Cardiac muscle cell (in vitro differentiated cells and primary cell): ENCODE measurements at places on chromosomes 2 and 18.

GRCh38 chr2:55771612-55772011 lies 78.0 kb upstream of the PNPT1 start:
- DNase-seq: peak; percentile 69

DNA sequence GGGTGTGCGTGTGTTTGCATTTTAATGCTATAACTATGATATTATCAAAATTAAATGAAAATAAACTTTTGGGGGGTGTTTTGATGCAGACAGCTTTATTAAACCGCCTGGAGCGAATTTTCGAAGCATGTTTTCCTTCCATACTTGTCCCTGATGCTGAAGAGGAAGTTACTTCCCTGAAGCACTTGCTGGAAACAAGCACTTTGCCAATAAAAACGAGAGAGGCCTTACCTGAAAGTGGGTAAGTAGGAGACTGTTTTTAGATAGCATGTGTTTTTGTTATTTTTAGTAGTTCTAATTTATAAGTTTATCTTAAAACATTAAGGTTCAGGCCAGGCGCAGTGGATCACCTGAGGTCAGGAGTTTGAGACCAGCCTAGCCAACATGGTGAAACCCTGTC lies 43.3 kb downstream of the AFTPH start:
- DNase-seq: no peak

GRCh38 chr2:79887747-79888374 lies 375.0 kb downstream of the CTNNA2 start:
- DNase-seq: peak; percentile 71

DNA sequence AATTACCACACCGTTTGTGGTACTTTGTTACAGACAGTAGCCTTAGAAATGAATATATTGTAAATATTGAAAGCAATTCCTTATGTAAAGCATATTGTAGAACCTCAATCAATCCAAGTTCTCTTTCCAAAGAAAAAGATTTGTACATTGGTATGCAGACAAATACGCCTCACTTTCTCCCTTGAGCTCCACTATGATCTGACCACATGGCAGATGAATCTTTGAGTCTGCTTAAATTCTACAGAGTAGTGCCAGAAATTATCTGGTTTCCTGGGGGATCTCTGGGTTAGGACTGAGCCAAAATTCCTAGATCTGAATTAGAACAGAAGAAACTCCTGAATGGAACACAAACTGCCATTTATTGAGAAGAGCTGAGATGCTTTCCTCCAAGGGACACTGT lies 99.0 kb downstream of the CPO start:
- DNase-seq: peak; percentile 31

DNA sequence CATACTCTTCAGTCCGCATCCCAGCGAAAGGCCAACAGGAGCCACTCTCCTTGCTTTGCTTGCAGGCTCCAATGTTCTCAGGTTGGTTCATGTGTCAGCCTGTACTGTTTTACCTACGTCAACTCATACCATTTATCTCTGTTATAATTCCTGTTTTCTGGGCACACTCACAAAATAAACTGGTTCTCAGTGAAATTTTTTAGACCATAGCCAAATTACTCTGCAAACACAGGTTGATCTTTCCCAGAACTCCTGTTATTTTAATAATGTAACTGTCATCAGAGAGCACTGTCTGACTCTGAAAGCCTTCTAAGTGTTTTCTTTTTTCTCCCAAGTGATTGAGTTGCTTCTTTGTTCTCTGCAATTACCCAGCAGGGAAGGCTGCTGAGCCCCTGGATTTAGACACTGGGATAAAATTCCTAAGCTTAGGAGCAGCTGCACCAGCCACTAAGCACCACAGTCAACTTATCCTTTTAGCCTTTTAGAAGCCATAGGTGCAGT lies 111.6 kb upstream of the PIEZO2 start:
- DNase-seq: no peak

DNA sequence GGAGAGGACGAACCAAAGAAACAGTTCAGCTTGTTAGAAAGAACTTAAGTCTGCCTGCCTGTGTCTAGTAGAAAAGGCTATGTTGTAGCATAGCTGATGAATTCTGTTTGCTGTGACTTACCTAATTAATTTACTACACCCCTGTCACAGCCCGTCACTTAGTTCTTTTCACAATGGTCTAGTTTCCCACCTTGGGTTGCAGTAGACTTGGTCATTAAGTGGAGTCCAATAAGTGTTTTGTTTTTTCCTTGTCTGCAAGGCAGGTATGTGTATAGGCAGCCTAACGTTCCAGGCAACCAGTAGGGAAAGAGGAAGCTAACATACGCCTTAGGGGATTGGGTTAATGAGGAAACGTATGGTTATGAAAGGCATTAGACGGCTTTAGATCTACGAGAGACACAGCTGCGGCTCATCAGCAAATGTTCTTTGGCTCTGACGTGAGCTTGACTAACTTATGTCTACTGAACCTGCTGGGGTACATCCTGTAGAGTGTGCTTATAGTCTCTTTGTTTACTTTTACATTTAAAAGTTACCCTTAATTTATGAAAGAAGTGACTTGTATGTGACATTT lies 180.1 kb downstream of the PRPF40A start:
- peak; percentile 43 for DNase-seq

DNA sequence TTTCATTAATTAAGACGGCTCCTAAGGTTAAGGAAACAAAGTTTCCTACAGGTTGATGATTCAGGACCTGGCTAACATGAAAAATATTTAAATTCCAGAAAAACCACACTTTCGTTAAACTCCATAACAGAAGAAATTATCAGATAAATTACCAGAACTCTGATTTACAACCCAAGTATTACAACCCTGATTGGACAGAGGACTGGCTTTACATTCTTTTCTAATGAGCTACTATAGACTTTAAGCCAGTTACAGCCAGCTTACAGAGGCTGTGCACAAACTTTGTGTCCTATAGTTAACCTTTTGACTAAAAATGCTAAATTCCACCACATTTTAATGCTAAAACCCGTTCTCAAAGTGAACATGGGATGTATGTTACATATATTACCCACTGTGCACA lies 458.6 kb downstream of the KCNJ3 start:
- DNase-seq: no peak

DNA sequence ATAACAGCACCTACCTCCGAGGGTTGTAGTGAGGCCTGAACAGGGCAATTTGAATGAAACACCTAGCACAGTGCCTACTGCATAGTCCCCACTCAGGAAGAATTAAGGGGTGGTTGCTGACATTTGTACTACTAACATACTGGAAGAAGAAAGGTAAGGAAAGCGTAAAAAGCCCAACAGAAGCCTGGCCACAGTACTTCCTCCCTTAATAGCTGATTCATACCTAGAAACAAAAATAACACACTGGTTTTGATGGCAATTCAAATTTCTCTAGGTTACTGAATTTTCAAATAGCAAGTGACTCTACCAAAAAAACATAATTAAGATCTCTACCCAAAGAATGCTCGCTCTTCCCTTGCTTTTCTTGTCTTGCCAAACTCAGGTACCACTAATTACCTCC lies 16.2 kb downstream of the SUCLG1 start:
- no peak for DNase-seq

GRCh38 chr2:4049463-4049862 lies 346.1 kb downstream of the DCDC2C start:
- no peak for DNase-seq

DNA sequence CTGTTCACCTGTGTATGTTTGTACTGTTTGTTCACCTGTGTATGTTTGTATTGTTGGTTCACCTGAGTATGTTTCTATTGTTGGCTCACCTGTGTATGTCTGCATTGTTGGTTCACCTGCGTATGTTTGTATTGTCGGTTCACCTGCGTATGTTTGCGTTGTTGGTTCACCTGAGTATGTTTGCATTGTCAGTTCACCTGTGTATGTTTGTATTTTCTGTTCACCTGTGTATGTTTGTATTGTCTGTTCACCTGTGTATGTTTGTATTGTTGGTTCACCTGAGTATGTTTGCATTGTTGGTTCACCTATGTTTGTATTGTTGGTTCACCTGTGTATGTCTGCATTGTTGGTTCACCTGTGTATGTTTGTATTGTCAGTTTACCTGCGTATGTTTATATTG lies 14.6 kb downstream of the ADI1 start:
- DNase-seq: no peak

DNA sequence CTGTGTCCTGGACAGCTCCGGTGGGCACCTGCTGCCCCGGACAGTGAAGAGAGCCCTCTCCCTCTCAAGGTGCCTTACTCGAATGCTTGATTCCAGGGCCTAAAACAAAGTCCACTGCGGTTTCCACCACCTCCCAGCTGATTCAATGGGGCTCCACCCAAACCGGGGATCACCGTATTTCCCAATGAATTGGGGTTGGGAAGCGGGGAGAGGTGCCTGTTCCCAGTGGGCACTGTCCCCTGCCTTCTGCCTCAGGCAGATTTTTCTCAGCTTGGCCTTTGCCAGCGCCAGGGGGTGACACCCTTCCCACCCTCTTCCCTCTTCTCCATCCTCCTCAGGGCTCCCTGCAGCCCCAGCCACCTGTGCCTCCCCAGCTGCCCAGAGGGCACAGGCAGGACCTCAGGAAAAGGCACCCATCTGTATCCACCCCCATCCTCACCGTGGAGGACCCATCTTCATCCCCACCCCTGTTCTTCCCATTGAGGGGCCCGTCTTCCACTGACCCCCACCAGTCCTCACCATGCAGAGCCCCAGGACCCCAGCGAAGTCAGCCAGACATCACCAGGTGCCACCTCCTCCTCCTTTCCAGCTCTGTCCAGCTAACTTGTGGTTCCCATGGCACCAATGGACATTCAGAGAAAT lies 66.7 kb upstream of the HPCAL1 start:
- no peak for DNase-seq

DNA sequence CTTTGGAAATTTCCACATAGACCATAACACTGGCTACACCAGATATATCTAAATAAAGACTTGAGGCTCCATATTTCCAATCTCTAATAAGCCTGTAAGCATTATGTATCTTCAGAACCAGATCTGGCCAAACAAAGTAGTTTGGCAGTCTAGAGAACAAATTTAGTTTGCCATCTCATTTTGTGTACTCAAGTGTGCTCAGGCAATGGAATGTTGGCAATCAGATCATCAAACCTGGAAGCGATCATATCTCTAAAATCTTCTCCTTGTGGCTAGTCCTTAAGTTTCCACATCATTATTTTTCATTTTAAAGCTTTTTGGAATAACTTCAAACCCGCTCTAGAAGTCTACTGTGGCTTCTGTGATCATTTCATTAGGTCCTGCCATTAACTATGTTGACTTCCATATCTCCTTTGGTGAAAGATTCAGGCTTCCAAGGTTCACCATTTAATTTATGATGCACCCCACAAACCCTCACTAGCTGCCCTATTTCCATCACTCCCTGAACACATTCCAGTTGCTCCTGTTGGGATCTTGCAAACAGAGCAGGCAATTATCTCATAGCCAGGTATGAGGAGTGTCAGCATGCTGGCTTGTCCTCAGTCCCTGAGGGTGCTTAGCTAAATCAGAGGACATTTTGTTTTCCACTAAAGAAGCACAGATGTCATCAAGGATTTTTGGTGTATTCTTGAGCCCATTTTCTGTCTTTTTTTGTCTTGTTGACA lies 46.2 kb downstream of the WDR75 start:
- no peak for DNase-seq

DNA sequence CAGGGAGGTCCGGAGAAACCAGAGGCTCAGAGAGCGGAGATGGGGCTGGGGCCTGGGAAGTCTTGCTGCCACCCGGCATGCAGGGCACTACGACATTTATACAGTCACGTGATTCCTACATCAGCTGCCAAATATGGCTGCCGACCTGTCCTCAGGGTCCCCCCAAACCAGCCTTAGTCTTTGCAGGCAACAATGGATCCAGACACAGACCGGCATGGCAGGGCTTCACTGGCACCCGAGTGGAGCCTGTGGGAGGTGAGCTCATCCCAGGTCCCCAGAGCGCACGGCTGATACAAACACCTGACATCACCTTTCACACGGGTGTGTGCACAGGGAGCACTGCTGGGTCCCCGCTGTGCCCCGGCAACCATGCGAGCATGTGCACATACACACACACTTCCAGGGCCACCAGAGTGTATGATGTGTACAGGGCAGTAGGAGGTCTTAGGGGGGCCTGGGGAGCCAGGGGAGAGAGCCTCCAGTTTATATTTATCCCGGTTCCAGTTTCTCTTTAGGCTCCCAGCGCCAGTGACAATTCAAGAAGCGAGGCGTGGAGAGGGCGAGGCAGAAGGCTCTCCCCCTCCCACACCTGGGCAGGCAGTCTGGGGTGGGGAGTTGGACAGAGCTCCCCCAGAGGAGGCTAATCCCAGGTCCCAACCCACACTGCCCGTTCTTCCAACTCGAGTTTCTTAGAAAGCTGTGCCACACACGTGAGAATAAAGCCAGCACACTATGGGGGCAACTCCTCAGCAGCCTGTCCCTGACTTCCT lies 2.7 kb downstream of the SEMA4C start:
- DNase-seq: no peak

DNA sequence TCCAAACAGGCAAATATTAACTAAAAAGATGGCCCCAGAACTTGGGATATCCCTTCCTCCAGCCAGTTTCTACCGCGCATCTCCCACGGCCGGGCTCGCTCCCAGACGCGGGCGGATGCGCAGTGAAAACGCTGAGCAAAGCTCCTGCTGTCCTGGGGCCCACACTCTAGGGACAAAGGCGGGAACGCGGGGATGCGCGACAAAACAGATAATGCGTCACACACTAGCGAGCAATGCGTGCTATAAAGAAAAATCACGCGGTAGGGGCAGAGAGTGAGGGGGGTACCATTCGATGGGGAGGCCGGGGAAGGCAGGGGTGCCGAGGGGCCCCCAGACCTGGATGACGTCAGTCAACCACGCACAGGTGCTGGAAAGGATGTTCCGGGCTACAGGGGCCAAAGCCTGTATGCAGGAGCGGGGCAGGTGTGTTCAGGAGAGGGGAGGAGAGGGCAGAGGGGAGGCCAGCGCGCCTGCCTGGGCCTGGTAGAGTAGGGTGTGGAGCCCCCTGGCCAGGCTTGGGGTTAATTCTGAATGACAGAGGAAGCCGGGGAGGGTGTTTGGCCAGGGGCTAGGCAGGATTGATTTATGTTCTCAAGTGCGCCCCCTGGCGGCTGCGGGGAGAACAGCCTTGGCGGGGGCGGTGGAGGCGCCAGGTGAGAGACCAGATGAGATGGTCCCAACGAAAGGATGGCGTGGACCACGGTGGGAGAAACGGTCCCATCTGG lies 14.9 kb upstream of the ITM2C start:
- peak; percentile 44 for DNase-seq
